Fibroblast of mammary gland (primary cell): ENCODE measurements at places on chromosomes 7 and 10.

DNA sequence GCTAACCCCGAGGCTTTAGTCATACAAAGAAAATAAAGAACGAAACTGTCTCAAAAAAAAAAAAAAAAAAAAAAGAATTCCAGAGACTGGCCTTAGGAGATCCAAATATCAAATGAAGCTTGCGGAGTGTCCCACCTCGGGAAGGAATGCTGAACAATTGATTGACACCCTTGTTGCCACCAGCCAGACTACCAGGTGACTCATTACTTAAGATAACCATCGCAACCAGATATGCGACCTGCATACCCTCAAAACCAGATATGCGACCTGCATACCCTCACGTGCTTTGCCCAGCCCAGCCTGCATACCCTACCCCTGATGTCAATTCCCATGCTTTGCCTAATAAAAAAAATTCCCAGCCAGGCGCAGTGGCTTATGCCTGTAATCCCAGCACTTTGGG lies 2.7 kb upstream of the PRKRIP1 start:
- DNase-seq = no peak

DNA sequence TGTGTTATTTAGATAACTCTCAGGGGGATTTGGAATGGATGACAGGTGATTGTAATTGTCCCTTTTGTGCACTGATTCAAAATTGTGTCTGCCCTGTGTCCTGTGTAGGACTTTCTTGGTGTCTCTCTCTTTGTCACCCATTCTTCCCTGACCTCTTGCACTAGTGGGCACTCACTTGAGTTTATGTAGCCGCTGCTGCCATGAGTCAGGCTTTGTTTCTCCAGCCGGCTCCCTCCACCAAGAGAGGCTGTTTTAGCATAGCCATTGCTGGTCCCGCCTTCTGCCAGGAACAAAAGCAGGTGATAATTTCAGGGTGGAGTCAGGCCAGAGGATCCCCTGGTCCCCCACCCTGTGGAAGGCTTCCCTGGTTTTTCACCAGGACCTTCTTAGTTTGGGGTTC lies 8.4 kb downstream of the COL17A1 start:
- DNase-seq = no peak

DNA sequence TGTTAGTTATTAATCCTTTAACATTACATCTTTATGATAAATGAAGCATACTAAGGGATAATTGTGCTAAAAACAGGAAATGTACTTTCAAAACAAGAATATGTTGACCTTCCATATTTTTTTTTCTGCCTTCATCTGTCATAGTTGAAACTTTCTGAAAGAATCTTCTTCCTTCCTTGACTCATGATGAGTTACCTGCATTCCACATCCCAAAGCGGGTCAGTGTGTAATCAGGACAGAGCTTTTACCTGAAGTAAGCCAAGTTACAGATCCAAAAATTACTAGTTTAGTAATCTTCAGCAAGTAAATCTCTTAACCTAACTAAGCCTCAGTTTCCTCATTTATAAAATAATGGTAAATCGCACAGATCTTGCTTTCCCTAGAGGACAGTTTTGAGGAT lies 13.4 kb upstream of the ARL4A start:
- DNase-seq = no peak

DNA sequence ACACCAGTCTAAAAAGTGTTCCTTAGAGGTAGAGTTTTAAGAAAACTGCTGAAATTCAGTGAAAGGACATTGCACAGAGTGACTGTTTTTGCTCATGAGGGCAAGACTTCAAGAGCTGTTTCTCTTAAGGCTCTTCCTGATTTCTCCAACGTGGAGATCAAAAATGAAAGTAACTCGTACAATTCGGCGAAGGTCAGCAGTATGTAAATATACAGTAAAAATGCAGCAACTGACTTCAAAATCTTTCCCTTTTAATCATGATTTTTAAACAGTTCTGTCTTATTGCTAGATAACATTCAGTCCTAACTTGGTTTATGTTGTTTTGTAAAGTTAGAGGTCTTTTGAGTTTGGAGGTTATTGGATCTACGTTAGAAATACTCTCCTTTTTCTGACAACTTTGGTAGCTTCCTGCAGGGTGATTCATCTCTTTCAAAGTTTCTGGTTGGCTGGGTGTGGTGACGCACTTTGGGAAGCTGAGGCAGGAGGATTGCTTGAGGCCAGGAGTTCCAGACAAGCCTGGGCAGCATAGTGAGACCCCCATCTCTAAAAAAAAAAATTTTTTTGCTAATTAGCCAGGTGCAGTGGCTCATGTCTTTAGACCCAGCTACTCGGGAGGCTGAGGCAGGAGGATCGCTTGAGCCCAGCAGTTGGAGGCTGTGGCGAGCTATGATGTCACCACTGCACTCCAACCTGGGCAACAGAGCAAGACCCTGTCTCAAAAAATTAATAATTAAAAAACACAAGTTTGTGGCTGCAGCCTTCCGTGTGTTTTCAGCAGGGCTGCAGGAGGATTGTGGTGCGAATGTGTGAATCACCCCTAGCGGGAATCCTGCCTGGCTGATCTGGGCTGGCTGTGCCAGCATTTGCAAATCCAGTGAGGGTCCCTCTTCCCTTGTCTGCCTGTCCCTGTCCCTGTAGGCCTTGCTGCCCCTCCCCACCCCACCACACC lies 29.2 kb upstream of the AP5Z1 start:
- DNase-seq = peak; percentile 76

- DNase-seq = no peak
These were observed 3.7 kb downstream of the PRF1 start for GRCh38 chr10:70598857-70599295.

- DNase-seq = no peak
These were observed 27.4 kb downstream of the STEAP4 start for GRCh38 chr7:88279323-88279722.

DNA sequence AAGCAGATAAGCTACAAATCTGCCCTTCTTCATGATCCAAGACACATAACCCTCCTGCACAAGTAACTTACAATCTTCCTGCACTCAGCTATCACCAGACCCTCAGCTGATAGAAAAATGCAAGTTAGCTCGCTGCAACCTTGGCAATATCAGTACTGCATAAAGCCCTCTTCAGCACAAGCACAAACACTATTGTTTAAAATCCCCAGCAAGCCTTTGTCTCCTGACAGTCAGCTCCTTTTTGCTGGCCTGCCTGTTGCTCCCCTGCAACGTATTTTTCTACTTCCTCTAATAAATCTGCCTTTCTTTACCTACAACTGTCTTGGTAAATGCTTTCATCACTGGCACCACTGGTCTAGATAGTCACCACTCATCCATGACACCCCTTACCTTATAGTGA lies 59.8 kb downstream of the BAMBI start:
- no peak for DNase-seq

- no peak for DNase-seq
These were observed 34.7 kb upstream of the PRKAR2B start for GRCh38 chr7:107009846-107010203.

- no peak for DNase-seq
These were observed 2.9 kb downstream of the IGF2BP3 start for GRCh38 chr7:23467291-23467805.

- DNase-seq = peak; percentile 10
These were observed 118.2 kb upstream of the NANOS1 start for GRCh38 chr10:118911363-118911762.

DNA sequence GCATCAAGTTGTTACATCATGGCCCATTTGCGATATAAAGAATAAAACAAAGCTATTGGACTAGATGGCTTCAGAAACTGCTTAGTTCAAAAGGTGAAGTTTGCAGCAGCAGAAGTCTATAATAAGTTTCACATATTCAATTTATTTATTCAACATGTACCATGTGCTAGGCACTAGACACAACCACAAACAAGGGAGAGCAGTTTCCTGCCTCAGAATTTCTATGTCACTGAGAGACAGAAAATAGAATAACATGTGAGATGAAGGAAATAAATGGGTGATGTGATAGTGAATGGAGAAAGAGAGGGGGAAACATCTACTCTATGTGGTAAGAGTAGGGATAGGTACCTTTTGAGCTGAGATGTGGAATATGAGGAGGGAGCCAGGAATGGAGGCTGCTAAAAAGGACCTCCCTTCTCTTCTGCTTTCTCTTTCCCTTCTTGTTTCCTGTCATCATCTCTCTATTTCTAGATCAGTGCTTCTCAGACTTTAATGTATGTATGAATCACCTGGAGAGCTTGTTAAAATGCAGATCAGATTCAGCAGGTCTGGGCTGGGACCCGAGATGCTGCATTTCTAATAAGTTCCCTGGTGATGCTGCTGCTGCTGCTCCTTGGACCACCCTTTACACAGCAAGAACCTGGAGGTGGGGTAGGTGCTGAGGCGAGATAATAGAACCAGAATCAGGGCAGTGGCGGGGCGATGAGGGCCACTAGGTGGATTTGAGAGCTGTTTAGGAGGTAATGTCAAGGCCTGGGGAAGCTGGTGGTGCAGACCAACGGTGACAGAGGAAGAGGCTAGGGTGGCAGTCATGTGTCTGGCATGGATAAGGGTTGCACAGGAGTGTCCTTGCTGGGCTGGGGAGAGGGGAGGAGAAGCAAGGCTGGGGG lies 13.7 kb upstream of the INMT start:
- DNase-seq = no peak

DNA sequence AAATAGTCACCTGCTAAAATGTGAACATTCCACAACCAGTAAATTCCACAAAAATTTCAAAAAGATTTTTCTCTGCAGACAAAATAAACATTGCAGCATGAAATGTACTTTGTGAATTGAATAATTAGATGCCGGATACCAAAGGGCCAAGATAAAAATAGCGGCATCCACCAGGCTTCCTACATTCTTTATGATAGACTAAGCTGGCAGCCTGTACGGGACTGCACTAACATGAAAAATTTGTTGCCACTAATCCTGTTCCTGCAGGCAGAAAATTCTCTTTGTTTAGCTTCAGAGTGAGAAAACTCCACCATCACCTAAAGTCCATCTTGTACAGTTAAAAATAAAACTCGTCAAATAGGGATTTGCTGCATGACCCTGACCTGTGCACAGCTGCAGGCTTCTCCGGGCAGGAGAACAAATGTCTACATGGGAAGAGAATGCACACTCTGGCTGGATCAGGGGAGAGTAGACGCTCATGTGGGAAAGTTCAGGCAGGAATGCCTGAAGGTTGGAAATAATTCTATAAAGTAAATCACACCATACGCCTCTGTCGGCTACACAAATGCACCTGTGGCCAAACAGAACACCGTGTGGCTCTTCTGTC lies 15.6 kb upstream of the ADO start:
- no peak for DNase-seq

DNA sequence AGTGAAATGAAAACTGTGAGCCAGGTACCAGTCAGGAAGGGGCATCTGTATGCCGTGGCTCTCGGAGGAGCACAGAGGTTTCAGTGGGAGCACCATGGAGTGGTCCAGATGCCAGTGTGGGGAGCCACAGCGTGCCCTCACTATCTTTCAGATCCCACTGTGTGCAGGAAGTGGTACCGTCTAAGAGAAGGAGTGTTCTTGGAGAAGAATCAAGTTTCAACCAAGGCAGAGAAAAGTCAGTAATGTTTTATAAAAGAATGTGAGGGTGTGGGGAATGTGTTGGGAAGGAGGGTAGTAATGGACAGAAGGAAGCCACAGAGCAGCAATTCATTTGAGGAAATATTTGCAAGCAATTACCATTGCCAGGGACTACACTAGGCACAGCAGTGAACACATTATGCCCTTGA lies 35.6 kb downstream of the PRKAR2B start:
- DNase-seq = no peak

DNA sequence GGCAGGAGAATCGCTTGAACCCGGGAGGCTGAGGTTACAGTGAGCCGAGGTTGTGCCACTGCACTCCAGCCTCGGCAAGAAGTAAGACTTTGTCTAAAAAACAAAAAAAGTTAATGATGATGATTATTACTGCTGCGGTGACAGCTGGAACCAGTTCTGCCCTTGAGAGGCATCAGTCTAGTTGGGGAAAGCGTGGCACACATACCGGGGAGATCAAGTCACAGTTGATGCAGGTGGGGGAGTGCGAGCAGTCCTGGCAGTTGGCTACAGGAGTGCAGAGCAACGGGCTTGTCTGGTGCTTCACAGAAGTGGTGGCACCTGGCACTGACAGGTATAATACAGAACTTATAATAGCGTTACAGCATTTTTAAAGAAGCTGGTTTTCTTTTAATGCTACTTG lies 173.0 kb downstream of the ARHGAP21 start:
- DNase-seq = no peak

GRCh38 chr7:139297795-139298194 lies 43.3 kb upstream of the FMC1 start:
- no peak for DNase-seq

DNA sequence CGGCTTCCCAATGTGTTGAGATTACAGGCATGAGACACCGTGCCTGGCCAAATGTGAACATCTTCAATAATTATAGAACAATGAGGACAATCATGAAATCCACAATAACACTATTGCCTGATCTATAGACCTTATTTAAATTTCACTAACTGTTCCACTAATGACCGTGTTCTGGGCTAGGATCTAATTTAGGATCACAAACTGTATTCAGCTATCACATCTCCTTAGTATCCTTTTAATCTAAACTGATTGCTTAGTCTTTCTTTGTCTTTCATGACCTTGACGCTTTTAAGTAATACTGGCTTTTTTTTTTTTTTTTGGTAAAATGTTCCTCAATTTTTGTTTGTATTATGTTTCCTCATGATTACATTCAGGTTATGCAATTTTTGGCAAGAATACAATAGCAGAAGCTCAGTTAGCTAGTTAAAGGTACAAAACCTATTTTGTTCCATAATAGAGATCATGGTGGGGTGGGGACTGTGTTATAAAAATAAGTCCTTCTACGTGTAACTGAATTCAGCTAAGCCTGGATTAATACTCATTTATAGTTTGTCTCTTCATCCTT lies 158.4 kb downstream of the AOAH start:
- peak; percentile 8 for DNase-seq

- no peak for DNase-seq
These were observed 6.7 kb upstream of the RASGEF1A start for GRCh38 chr10:43273543-43273942.

DNA sequence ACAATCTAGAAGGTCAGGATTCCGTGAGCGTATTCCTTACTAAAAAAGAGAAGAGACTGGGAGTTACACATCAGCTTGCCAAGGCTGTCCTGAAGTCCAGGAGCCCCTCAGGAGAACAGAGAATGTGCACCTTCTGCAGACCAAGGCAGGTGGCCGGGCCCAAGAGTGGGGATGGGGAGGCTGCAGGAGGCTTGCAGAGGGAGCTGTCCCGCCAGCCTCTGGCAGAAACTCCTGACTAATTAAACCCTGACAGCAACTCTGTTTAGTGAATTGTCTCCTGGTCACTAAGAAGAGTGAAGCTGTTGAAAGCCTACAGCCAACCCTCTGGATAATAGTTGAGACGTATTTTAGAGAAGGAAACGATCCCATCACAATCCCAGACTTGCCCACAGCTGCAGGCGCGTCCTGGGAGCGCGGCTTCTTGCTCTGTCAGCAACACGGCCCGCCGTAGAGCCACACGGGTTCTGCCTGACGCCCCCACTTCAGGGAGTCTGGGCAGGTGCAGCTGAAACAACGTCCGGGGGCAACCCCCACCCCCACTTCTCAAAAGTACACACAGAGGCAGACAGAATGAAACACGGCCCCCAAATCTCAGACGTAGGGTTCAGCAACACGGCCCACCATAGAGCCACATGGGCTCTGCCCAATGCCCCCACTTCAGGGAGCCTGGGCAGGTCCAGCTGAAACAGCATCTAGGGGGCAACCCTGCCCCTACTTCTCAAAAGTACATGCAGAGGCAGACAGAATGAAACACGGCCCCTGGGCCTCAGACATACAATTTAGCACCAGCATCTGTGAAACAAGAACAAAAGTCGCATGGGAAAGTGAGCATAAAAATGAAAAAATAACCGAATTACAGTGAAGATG lies 45.2 kb downstream of the DIP2C start:
- no peak for DNase-seq

GRCh38 chr7:134740376-134740775 lies 39.1 kb upstream of the CALD1 start:
- DNase-seq = no peak

- DNase-seq = peak; percentile 48
These were observed at the start of gene LANCL2 for GRCh38 chr7:55365205-55365674. TSS of gene LANCL2 (plus strand) at chr7:55365337. CDS start at chr7:55366026, 689 bp downstream.

GRCh38 chr7:135156290-135156689 lies 8.4 kb downstream of the TMEM140 start:
- DNase-seq = no peak
